Stimulated activated CD4-positive, alpha-beta T cell treated with anti-CD3 and anti-CD28 coated beads, TNF-alpha, amount 100 ng/mL, for 24 hours (primary cell): ENCODE measurements at places on chromosomes 16 and 17.

DNA sequence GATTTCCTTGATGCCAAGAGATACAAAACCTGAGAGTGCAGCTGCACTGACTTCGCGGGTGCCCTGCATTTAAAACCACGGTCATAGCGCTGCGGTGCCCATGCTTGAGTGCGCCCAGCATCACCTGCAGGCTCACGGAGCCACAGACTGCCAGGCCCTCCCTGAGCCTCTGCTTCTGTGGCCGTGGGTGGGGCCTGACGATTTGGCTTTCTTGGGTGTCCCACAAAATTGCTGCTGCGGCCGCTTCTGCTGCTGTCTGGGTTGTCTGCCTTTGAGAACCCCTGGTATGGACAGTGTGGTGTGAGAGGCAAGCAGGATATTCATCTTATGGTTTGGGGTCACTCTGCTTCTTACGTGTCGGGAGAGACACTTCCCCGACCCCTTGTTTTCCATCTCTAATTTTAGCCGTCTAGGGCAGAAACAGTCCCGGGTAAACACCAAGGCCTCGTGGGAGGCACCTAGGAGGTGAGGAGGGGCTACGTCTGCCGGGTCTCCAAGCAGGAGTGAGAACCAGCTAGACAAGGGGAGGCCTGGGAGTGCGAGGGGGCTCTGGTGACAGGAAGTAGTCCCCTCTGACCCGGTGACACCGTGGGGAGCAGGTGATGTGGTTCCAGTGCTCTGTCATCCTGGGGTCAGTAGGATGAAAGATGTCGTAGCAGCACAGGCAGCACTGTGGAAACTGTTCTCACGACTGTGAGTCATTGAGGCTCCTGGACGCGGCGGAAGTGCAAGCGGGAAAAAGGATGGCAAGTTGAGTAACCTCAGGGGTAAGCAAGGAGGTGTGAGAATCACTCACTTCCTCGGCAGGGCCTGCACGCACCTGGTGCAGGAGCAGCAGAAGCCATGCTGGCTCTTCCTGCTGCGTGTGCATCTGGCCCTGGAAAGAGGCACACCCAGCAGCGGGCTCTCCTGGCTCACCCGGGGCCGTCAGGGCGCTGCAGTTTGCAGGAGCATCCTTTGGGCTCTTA lies 176.3 kb downstream of the RPTOR start:
- peak; percentile 30 for DNase-seq

DNA sequence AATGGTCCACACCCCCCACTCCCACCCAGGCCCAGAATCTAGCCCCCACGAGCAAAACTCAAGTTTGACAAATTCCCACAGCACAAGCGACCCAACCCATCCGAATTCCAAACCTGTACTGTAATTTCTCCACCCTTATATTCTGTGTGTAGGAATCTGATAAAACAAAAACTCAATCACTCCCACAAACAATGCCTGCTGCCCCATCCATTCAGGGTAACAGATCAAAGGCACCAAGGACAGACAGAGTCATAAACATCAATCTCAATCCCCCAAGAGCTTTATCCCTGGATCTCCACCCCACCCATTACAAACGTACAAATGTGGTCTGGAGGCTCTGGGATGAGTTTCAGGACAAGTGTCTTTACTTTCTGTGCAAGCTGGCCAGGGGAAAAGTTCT lies 157.8 kb downstream of the AXIN2 start:
- DNase-seq: no peak

GRCh38 chr17:67018471-67019434 lies 25.6 kb upstream of the CACNG1 start:
- DNase-seq: no peak

DNA sequence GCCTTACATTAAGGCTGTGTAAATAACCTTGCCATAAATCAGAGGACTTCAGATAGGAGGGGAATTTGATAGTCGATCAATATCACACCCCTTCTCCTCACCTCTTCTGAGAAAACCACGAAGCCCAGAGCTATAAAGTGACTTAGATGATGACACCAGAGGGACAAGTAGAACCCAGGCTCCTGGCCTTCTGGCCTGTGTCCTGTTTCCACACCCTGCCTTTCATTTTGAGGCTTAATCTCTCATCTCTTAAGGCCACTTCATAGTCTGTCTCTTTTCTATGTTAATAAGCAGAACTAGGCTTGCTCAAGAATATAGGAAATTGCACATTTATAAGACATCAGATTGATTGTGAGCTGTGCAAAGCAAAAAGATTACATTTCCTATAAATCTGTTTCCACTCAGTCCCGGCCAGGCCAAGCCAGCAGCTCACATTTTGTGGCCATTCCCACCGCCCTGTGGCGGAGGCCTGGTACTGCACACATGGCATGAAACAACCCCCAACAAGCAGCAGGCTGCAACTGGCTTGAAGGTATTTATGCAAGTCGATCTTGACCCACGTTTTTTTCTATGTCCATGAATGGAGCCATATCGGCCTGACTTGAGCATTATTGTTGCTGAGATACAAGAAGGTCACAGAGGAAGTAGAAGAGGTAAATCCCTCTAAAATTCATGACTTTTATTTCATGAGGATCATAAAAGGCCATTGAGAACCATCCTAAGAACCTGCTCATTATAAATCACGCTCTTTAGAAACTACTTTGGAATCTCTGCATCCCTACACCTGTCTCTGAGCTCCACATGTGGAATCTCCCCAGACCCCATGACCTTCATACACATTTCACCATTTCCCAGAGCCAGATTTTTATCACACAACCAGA lies 93.7 kb downstream of the PMP22 start:
- DNase-seq: no peak

DNA sequence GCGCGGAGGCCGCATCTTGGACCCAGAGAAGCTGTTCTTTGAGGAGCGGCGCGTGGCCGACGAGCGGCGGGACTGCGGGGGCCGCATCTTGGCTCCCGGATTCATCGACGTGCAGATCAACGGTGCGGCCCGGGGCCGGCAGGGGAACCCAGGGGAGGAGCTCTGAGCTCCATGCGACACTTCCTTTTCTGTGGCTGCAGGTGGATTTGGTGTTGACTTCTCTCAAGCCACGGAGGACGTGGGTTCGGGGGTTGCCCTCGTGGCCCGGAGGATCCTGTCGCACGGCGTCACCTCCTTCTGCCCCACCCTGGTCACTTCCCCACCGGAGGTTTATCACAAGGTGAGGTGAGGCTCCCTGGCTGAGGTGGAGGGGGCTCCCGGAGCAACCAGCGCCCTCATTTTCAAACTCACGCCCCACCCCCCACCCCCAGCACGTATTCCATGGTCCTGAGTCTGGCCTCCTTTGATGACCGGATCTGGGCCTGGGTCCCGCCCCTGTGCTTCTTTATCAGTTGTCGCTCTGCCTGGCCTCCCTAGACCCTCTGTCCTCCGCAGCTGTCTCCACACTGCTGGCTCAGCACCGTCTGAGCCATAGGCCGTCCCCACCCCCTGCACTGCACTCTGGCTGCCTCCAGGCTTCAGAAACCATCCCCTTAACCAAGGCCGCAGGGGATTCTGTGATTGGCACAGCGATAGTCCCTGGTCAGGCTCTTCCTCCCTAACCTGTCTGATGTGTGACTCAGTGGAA lies 787 bp downstream of the AMDHD2 start:
- DNase-seq: no peak

GRCh38 chr16:51540259-51540658 lies 389.2 kb upstream of the SALL1 start:
- DNase-seq: no peak

DNA sequence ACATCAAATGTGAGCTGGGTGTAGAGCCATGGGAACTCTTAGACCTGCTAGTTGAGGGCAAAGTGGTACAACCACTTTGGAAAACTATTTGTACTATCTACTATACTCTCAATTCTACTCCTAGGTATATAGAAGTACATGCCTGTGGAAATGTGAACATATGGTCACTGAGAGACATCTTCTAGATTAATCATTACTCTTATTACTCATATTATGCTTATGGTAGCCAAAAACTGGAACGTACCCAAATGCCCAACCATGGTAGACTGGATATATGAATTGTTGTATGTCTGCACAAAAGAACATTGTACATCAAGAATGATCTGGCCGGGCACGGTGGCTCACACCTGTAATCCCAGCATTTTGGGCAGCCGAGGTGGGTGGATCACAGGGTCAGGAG lies 2.7 kb downstream of the WDR45B start:
- no peak for DNase-seq

DNA sequence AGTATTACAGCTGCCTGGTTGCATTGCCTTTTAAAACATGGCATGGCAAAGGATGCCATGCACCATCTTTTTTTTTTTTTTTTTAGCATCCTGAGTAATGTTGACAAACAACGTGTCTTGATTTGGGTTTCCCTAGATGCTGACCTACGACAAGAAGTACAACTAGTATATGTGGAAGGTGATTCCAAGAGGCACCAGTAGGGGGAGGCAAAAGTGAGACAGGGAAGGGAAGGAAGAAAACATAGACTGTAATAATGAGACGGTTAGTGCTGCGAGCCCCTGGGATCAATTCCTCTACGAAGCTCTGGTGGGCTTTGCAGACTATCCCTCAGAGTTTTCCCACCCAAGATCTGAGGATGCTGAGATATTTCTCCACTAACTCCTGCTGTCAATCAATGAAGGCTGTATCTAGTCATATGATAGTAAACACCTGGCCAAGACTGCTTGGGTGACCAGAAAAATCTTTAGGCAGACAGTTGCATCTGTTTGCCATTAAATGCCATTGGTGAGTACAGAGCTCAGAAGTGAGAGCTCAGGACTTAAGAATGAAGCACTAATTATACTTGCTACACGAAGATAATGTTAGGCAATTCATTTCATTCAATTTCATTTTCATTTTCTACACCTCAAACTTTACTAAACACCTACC lies 458.6 kb upstream of the GOT2 start:
- no peak for DNase-seq

GRCh38 chr17:82461827-82462524 lies 3.4 kb downstream of the NARF start:
- DNase-seq: no peak

- no peak for DNase-seq
Observed at GRCh38 chr17:79850571-79851460, 11.6 kb upstream of the CBX4 start.

GRCh38 chr16:10828851-10829366 lies 10.3 kb upstream of the TVP23A start:
- DNase-seq: no peak

DNA sequence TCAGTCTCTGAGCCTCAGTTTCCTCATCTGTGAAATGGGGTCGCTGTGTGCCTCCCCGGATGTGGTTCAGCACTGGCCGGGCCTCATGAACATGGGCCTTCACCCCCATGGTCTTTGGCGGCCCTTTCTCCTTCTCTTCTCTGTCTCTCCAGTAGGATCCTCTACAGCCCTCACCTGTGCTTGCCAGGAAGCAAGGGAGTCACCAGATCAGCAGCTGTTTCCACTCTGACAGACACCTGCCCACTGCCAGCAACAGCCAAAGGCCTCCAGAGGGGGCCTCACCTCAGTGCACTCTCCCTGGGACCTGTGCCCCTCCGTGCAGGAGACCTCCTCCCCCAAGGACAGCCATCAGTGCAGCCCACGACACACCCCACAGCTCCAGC lies 89.4 kb downstream of the C16orf78 start:
- no peak for DNase-seq

GRCh38 chr17:49339354-49339753 lies 22.7 kb downstream of the ZNF652 start:
- no peak for DNase-seq

DNA sequence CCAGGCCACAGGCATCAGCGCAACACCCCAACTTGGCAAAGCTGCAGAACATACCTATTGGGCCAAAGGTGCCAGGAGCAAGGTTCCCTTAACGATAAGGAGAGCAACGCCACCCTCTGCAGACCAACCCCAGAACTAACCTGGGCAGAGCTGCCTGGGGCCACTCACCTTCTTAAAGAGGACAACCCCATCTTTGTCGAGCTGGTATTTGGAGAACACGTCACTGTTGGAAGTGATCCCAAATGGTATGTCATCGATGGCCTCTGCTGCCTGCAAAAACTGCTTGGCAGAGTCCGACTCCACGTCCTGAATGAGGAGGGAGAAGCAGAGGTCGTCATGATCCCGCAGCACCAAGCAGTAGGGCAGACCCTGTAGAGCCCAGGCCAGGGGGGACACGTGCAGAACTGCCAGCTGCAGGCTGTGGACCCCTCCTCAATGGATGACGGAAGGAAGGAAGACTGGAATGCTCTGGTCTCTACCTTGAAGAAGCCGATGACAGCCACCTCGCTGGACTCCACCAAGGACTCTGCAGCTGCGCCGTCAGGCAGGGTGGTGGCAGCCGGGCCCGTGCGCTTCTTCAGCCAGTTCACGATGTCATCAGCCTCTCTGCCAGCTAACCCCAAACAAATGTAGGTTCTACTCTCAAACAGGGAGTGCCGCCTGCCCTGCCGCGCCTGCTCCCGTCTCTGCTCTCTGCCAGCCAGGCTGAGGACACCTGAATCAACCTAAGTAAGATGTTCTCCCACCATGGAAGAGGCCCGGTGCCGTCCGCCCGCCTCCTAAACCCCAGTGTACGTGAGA lies 5.2 kb downstream of the P4HB start:
- no peak for DNase-seq

DNA sequence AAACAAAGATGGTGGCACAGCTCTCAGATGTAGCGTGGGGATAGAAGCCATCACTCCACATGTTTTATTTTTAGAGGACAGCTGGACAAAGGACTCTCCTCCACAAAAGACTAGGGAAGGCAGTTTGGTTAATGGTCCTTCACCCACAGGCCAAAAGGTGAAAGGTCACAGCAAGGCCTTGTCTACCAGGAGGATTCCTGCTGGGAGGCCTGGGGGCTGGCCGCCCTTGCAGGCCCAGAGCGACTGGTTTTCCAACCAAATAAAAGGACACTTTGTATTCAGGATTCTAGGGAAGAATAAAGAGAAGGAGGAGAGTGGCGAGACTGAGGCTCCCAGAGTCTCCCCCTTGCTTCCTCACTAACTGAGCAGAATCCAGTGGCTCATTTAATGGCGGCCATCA lies 94.3 kb downstream of the AXIN2 start:
- no peak for DNase-seq

- DNase-seq: no peak
Observed at GRCh38 chr16:63617990-63618763, 1503.7 kb downstream of the CDH11 start.

DNA sequence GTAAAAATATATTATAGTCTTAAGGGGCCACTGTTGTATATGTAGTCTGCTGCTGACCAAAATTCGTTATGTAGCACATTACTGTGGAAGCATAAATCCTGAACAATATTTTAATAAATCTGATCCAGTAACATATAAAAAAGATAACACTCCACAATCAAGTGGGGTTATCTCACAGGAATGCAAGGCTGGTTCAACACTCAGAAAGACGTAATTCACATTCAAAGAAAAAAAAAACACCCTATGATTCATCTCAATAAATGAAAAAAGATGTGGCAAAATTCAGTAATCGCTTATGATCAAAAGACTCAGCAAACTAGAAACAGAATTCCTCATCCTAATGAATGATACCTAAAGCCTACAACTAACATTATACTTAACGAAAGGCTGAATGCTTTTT lies 47.8 kb downstream of the CREBBP start:
- no peak for DNase-seq
